Thyroid gland (tissue), 4 donors: ENCODE measurements at places on chromosomes 16 and 17. TPM values are rescaled to one million over a fixed set of nuclear protein-coding genes. Genes with fewer than 3 reads are reported as not detected.

GRCh38 chr17:68401288-68401687, 56.0 kb downstream of the WIPI1 start:
- DNase-seq, result no peak
- H3K4me1 ChIP-seq, result peaks cover 6% of the 10 kb centered on the region
- no peak overlapping the region for H3K27ac ChIP-seq
- H3K27me3 ChIP-seq, result no peaks in the 10 kb centered on the region
- H3K4me3 ChIP-seq, result no peak overlapping the region
- no peaks in the 10 kb centered on the region for H3K36me3 ChIP-seq

DNA sequence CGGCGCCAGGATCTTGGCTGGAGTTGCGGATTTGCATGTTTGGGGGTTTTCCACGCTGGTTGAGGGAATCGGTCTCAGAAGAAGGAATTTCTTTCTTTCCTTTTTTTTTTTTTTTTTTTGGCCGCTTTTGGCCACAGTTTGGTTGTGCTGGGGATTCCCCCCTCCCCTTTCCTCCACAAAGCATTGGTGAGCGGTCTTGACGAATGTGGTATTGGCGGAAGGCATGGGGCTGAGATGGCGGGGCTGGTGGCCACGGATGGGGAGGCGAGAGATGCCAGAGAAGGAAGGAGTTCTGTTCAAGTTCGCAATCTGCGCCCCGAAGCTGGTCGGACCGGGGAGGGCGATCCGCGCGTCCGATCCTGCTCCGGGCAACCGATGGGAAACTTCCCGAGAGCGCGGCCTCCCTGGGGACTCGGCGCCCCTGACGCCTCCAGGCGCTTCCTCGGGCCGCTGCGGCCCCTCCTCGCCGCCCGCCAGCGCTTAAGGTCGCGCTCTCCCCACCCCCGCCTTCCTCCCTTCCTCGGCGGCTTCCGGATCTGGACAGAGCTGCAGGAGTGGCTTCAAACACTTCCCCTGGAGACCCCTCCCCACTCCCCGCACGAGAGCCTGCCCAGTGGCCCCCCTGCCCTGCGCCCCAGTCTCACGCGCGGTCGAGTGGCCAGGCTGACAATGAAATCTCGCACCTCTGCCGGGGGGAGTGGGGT, 43.2 kb downstream of the RAI1 start:
- no peaks in the 10 kb centered on the region for H3K36me3 ChIP-seq
- DNase-seq, result peak; percentile 47
- peaks cover 56% of the 10 kb centered on the region for H3K4me1 ChIP-seq
- peak overlapping the region; percentile 33 for H3K4me3 ChIP-seq
- no peak overlapping the region for H3K27ac ChIP-seq

C16orf92 gene
- not detected for total RNA-seq

DNA sequence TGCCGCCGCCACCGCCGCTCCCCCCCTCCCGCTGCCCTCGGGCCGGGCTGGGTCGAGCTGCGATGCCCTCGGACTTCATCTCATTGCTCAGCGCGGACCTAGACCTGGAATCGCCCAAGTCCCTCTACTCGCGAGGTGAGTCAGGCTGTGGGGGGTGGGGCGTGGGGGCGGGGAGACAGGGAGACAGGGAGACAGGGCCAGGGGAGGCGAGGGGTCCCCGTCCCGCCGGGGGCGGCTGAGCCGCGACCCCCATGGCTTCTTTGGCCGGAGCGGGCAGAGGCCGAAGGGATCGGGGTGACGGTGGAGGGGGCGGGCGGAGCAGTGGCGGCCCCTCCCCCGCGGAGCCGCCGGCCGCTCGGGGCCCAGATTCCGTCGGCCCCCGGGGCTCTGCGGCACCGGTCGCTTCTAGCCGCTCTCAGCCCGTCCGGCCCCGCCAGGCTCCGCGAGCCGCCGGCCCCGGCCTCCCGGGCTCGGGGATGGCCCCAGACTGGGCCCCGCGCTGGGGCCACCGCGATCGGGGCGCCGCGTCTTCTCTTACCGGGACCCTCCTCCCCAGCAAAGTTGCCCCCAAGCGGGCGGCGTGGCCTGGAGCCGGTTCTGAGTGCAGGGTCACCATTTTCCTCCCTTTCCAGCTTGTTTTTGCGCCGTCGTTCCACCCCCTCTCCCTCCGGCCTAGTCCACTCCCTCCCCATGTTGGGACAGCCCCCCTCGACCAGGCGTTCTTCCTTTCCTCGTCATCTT, 644 bp downstream of the NFAT5 start:
- H3K27me3 ChIP-seq, result no peaks in the 10 kb centered on the region
- H3K4me1 ChIP-seq, result peaks cover 45% of the 10 kb centered on the region
- no peaks in the 10 kb centered on the region for H3K36me3 ChIP-seq
- H3K4me3 ChIP-seq, result peak overlapping the region; percentile 96

OR1A1 gene
- not detected for total RNA-seq

ARHGAP44 gene
- total RNA-seq, result 10.9 TPM

DNA sequence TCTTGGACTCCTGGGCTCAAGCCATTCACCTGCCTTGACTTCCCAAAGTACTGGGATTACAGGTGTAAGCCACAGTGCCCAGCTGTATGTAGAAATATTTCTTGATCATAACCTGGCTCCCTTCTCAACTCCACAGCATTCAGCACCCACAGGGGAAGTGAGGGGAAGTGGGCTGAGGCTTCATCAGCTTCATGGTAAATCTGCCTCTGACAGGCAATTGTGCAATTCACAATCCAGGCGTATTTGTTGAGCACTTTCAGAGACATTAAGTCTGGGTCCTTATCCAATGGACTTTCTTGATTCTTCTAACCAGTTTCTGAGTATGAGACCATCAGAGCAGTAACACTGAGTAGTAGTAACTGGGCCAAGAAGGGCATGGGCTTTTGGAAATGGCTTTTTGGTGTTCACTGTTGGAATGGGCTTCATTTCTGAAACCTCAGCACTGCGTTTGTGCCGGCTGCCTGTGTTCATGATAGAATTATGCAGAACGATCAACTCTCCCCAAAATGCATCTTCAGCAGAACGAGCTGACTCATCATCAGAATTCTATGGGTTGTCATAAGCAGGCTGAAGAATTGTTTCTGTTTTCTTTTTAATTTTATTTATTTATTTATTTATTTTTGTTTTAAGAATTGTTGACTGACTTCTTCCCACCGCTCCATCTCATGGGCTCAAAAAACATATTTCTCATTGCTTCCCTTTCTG, 28.9 kb downstream of the FAM20A start:
- H3K4me3 ChIP-seq, result no peak overlapping the region
- no peak for DNase-seq
- peaks cover 25% of the 10 kb centered on the region for H3K4me1 ChIP-seq

GRCh38 chr16:51376080-51376479, 225.0 kb upstream of the SALL1 start:
- H3K4me3 ChIP-seq, result no peak overlapping the region
- H3K4me1 ChIP-seq, result no peaks in the 10 kb centered on the region
- H3K27me3 ChIP-seq, result no peaks in the 10 kb centered on the region
- no peaks in the 10 kb centered on the region for H3K36me3 ChIP-seq
- H3K27ac ChIP-seq, result no peak overlapping the region

- H3K4me1 ChIP-seq, result peaks cover 23% of the 10 kb centered on the region
- H3K27me3 ChIP-seq, result no peaks in the 10 kb centered on the region
These were observed 377 bp upstream of the CRHR1 start for GRCh38 chr17:45783593-45784292.

GRCh38 chr16:12614662-12615278, 188.9 kb downstream of the CPPED1 start:
- H3K27me3 ChIP-seq, result no peaks in the 10 kb centered on the region
- no peaks in the 10 kb centered on the region for H3K4me1 ChIP-seq
- no peaks in the 10 kb centered on the region for H3K36me3 ChIP-seq
- DNase-seq, result no peak

DNA sequence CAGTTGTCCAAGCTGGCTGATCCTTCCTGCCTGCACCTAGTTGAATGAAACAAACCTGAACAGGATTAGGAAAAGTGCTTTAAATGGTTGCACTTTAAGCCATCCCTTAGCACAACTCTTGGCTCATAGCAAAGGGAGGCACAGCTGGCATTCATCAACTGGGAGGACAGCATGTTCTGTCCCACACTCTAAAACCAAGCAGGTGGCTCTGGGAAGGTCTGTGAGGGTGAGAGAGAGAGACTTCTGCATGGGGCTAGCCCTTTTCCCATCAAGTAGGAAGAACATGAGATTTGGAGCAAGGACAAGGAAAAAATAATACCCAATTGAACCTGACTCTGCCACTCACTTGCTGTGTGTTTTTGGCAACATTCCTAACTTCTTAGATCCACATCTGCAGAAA, 140.9 kb upstream of the CCL2 start:
- peaks cover 2% of the 10 kb centered on the region for H3K27me3 ChIP-seq
- no peaks in the 10 kb centered on the region for H3K4me1 ChIP-seq
- H3K27ac ChIP-seq, result no peak overlapping the region
- H3K36me3 ChIP-seq, result no peaks in the 10 kb centered on the region
- no peak overlapping the region for H3K4me3 ChIP-seq
- no peak for DNase-seq

GRCh38 chr16:58038219-58038641, 12.7 kb downstream of the MMP15 start:
- H3K27me3 ChIP-seq, result no peaks in the 10 kb centered on the region
- no peak overlapping the region for H3K4me3 ChIP-seq
- DNase-seq, result no peak

CCL4 gene
- not detected for total RNA-seq

C16orf89 gene
- 172 TPM for total RNA-seq

SCNN1B gene
- total RNA-seq, result 8.1 TPM

GRCh38 chr16:1762196-1762878, 9.0 kb downstream of the NME3 start:
- no peak overlapping the region for H3K27ac ChIP-seq
- H3K4me1 ChIP-seq, result no peaks in the 10 kb centered on the region
- H3K27me3 ChIP-seq, result no peaks in the 10 kb centered on the region
- H3K4me3 ChIP-seq, result no peak overlapping the region
- no peak for DNase-seq
- peaks cover 47% of the 10 kb centered on the region for H3K36me3 ChIP-seq

DNA sequence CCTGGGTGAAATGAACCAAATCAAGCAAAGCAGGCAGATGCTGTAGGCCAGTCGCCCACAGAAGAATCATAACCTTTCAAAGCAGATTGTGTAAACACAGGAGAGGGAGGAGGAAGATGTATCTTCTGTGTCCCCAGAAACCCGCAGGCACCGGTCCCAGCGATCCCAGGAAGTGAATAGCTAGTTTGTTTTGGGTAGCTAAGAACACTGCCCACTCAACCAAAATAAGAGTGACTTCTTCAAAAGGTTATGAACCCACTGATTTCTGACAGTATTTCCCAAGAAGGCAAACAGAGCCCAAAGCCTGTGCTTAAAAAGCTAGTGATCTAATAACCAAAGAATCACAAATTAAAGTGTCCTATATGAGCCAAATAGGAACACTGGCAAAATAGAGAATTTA, 67.8 kb downstream of the GRIN2A start:
- peak; percentile 76 for DNase-seq
- H3K27ac ChIP-seq, result peak overlapping the region; percentile 81
- peaks cover 16% of the 10 kb centered on the region for H3K4me1 ChIP-seq
- no peaks in the 10 kb centered on the region for H3K36me3 ChIP-seq
- no peak overlapping the region for H3K4me3 ChIP-seq
- H3K27me3 ChIP-seq, result no peaks in the 10 kb centered on the region

DNA sequence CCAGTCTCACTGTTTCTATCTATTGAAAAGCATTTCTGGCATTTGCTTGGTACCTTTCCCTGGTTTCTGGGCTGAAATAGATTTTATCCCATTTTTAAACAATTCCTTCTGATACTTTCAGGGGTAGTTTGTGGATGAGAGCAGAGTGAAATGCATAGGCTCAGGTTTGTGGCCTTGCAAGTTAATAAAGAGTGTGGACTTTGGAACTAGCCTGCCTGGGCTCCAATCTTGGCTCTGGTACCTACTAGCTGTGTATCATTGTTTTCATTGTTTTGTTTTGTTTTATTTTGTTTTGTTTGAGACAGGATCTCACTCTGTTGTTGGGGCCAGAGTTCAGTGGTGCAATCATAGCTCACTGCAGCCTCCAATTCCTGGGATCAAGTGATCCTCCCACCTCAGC, 175.5 kb downstream of the PRKCB start:
- no peaks in the 10 kb centered on the region for H3K27me3 ChIP-seq
- no peaks in the 10 kb centered on the region for H3K4me1 ChIP-seq
- H3K27ac ChIP-seq, result no peak overlapping the region

KCNAB3 gene
- total RNA-seq, result 0.93 TPM

- no peaks in the 10 kb centered on the region for H3K36me3 ChIP-seq
- DNase-seq, result no peak
- H3K27ac ChIP-seq, result no peak overlapping the region
- no peak overlapping the region for H3K4me3 ChIP-seq
- H3K4me1 ChIP-seq, result no peaks in the 10 kb centered on the region
These were observed 28.3 kb upstream of the GPR139 start for GRCh38 chr16:20102021-20102420.

CASKIN1 gene
- 0.56 TPM for total RNA-seq

DNA sequence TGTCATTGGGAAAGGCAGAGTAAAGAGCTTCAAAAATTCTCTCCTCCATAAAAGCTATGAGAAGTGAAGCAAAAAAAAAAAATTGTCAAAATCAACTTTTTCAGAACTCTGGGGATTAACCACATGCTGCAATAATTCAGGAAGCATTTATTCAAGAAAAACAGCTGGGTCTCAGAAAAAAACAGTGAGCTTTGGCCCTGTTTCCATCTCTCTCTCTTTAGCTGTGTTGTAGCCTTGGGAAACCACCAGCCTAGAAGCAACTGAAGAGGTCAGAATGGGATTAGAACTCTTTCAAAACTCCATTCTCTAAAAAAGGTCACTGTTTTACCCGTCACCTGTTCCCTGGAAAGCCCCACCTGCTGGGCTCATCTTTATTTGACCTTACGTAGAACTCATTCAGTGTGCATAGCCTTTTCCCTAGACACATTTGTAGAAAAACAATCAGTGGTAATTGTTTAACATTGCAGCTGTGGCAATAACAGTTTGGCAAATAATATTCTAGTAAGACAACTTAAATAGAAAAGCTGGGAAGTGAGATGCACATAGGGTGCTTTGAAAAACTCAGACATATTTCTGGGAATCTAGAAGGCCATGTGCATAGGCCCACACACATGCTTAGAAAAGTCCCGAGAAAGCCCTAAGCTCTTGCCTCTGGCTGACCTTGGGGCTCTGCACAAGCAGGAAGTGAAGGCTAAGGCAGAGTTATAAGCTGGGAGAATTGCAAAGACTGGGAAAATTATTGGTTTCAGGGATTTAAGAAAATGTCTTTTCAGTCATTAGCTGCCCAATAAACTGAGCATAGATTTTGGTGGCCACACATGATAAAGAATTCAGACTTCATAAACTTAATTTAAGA, 18.0 kb downstream of the SLC5A11 start:
- no peak for DNase-seq
- H3K27ac ChIP-seq, result no peak overlapping the region
- H3K36me3 ChIP-seq, result no peaks in the 10 kb centered on the region
- no peak overlapping the region for H3K4me3 ChIP-seq

- H3K4me1 ChIP-seq, result peaks cover 47% of the 10 kb centered on the region
- H3K27me3 ChIP-seq, result no peaks in the 10 kb centered on the region
- peak; percentile 90 for DNase-seq
These were observed 22.2 kb downstream of the SERPINF1 start for GRCh38 chr17:1783834-1784611.

DNA sequence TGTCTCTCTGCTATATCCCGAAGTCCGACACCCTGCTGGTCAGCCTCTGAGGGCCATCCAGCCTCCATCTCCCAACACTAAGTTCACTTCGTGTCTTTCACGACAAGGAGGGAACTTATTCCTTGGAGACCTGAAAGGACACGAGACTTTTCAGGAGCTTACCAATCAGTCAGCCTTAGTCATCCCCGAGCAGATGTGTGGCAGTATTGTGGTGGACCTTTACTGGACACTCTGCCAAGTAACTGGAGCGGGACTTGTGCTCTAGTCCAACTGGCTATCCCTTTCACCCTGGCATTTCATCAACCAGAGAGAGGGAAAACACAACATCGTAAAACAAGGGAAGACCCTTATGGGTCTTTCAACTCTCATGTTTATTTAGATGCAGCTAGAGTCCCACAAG, 87.1 kb downstream of the EMP2 start:
- H3K27ac ChIP-seq, result no peak overlapping the region
- H3K36me3 ChIP-seq, result no peaks in the 10 kb centered on the region
- H3K27me3 ChIP-seq, result no peaks in the 10 kb centered on the region
- no peak for DNase-seq
- no peaks in the 10 kb centered on the region for H3K4me1 ChIP-seq
